ENCODE measurements at places on chromosomes 7 and 10. TPM values are rescaled to one million over a fixed set of nuclear protein-coding genes. Genes with fewer than 3 reads are reported as not detected.

GPR15LG gene
- not detected for total RNA-seq

DNA sequence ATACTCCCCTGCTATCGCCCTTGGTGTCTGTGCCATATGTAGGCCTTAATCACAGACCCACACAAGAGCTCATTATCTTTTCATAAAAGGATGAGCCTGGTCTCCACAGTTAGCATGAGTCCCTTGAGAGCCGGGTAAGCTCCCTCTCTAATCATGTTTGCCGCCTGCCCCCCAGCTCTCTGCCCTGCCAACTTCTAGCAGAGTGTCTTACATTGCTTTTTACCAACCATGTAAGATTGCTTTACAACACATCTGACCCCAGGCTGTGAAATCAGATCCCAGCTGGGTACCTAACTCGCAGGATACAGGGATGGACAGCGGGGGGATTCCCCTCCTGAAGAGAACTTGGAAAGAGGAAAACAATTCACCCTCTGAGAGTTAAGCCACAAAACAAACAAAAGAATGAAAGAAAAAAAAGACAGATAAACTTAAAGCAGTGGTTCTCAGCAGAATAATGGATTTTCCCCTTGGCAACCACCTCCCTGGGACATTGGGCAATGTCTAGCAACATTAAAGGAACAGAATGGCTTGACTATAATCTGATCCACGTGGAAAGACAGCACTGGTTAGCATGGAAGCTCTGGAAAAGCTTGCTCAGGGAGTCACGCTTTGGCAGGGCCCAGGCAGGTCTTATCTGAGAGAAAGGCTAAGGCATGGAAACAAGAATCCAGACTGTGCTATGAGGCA, 39.4 kb upstream of the ATOH7 start:
- no peak for DNase-seq

DNA sequence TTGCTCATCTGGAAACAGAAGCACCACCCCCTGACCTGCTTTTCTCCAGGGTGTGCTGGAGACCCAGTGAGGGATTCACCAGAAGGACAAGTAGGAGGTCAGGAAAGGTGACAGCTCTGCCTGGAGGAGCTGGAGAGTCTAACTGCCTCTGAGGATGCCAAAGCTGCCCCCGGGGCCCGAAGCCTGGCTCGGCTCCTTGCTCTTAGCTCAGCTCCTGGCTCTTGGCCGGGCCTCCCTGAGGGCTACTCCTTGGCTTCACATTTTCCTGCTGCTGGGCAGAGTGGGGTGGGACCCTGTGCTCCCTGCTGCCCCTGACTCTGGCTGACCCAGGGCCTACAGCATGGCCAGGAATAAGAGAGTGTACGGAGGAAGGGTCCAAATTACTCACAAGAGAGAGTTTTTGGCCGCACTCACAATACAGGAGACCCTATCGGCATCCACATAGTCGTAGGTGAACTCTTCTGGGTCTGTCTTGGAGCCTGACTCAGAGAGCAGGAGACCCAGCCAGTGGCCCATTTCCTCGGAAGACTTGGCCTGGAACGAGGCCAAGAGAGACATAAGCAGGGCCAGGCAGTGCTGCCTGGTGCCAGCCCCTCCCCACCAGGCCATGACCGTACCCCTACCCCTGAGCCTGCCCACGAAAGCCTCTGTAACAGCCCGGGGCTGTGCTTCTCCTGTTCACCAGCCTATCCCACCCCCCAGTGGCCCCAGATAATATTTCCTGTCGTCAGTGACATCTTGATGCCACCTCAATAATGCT, 63.1 kb downstream of the VWA2 start:
- DNase-seq = peak; percentile 56

DNA sequence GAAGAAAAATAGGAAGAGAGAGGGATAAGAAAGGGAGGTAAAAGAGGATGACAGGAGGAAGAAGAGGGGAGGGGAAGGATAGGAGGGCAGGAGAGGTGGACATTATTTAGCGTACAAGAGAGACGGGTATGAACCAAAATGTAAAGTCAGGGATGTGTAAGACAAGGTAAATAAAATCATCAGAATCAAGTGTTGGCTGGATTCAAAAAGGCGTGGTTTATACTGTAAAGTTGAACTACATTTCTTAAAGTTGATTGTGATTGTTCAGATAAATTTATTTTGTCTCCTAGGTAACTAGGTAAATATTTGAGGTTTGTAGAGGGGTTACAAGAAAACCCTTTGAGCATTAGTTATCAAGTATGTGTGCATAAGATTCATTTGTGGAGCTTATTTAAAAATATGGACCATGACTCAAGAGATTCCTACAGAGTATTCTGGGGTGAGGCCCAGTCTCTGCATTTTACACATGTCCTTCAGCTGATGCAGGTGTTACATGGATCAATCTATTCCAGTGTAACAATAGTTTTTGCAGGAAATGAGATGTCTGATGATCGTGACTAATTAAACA, 512.1 kb upstream of the MBL2 start:
- DNase-seq = no peak

DNA sequence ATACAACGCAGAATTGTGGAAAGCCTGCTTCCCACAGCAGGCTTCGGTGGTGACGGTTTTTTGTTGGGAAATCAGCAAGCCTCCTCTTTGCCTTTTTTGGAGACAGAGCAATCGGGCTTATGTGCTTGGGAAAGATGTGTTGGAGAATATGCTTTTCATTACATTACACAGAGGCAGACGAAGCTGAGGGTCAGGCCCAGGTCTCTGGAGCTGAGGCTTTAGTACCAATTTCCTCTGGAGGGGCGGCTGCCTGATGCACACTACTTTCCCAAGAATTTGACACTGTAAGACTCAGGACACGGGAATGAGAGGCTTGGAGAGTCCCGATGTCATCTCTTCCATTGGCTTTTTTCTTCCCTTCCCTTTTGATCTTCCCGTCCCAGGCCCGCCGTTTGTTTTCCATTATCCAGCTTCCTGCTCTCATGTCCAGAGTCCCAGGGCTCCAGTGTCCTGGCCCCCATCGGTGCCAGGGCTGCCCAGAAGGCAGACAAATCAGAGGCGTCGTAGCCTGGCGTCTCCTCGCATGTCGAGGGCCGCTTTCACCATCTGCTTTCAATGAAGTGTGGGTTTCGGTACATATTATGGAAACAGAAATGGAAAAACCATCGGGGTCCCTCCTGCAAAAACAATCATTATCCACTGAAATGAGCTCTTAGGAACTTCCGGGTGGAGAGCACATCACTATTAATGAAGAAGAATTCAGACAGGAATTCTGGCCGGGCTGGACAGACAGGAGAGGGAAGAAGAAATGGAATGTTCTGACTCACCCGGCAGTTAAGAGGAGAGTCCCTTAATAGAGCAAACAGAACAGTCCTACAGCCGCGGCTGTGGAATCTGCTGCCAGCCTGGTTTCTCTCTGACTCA, 123.0 kb upstream of the JCAD start:
- no peak for DNase-seq

- DNase-seq = no peak
Measured at GRCh38 chr7:77651575-77652162, 44.6 kb upstream of the RSBN1L start.

Measured in cardiac septum (tissue), 1 donor.